Neuronal stem cell (in vitro differentiated cells): ENCODE measurements at places on chromosomes 12 and 14.
A peak's percentile ranks its signal among the peaks of the same experiment; 100 is the strongest.

DNA sequence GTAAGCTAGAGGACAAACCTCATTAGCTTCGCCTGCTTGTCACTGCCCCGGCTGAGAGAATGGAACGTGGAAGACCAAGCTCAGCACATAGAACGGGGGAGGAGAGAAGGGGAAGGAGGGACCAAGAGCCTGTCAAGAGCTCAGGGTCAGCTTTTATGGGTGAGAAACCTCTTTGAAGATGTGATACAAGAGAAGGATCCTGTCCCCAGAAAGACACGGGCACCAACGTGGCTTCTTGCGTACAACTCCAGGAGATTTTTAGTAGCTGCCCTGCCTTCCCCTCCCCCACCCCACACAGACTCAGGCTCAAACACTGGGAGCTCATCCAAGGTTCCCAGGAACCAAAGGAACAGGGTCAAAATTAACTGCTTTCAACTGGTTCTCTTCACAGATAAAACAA, 34.7 kb downstream of the APPL2 start:
- no peak for DNase-seq

GRCh38 chr12:8644345-8645248, 18.0 kb downstream of the MFAP5 start:
- DNase-seq, result no peak

DNA sequence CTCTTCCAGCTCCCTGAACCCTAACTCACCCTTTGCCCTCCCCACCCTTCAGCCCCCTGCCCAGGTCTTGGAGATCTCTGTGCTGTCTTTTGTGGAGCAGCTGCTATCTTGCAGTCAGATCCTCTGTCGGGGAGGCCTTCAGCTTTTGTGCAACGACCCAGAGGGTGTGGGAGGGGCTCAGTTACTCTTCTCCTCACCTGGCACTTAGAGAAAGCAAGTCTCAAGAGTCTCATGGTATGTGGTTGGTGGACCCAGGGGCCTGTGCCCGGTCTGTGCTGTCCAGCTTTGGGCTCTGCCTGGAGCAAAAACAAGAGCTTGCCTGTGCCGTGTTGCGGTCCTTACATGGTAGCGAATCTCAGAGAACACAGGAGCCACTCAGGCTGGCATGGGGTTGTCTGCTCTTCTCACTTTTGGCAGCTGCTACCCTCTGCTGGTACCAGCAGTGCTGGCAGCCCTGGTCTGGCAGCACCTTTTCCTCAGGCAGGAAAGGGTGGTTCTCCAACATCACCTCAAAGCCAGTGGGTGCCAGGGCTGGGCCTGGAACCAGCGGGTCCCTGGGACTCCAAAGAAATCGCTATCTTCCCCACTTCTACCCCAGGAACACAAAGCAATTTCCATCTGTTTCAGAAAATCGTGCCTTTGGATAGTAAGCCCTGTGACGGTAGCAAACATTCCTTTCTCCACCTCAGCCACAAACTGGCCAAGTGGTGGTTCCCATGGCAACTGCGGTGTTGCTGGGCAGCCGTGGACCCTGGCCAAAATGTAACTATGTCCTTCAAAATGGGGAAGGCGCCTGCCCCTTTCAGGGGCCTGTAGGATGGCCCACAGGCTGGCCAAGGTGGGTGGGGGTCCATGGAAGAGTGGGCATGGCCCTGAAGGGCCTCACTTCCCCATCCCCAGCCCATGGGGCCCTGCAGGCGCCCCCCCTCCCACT, 90.0 kb downstream of the RIN3 start:
- peak; percentile 18 for DNase-seq

GRCh38 chr14:89641495-89642175, 224.6 kb upstream of the FOXN3 start:
- DNase-seq, result no peak

DNA sequence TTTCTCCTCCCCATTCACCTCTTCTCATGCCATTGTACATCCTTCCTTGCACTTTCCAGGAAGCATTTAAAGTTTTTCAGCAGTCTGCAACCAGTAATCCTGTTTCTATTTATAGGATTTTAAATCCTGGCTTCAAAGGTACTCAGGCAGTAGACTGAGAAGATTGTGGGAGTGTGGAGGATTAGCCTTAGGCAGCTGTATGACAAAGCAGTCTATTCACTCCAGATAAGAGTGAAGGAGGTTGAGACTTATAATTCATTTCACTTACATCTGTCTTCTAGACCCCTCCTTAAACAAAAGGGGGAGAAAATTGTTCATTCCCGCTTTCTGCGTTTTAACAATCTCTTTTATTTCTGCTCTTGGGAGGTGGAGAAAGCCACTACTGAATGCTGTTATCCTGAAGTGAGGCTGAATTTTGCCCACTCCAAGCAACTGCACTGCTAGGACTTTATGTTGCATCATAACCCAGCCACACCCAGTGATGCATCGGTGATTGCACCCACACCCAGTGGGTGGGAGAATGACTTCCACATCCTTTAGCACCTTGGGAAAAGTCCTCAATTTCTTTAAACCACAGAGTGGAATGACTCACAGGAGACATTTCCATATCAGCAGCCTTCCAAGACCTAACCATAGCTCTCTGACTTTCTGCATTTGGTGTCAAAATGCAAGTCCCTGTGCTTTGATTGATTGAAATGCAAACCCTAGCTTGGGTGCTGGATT, 382.5 kb upstream of the ATP2B1 start:
- peak; percentile 41 for DNase-seq

GRCh38 chr12:58529114-58529665, 391.1 kb downstream of the LRIG3 start:
- DNase-seq, result no peak

DNA sequence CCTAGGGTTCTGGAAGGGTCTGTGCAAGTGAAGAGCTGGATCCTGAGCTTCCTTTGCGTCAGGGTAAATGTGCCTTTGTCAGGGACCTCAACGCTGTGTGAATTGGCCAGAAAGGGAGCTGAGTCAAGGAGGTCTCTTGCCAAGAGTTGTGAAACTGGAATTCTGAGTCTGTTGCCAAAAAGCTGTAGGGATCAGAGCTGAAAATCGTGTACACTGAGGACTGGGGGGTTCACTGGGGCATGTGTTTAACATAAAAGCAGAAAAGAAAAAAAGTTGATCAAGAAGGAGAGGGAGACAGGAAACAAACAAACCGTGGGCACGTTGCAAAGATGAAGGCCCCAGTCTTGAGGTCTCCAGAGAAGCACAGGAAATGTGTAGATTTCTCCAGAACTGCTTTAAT, 1081.5 kb downstream of the VRK1 start:
- no peak for DNase-seq

DNA sequence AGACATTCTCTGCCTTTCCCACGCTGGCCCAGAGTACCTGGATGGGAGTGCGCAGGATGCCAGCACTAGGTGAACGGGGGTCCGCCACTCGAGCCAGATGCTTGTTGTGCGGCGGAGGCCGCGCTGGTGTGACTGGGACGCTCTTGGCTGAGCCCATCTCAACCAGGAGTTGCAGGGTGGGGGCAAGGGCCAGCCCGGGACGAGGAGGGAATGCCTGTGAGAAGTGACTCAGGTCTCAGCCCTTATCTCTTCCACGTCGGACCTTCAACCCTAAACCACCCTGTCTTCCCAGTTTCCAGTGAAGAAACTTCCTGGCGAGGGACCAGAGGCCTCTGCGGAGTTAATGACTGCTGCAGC, 312 bp downstream of the CDCA3 start:
- DNase-seq, result no peak

- DNase-seq, result no peak
Observed at GRCh38 chr12:105644770-105645169, 314.3 kb downstream of the C12orf75 start.

DNA sequence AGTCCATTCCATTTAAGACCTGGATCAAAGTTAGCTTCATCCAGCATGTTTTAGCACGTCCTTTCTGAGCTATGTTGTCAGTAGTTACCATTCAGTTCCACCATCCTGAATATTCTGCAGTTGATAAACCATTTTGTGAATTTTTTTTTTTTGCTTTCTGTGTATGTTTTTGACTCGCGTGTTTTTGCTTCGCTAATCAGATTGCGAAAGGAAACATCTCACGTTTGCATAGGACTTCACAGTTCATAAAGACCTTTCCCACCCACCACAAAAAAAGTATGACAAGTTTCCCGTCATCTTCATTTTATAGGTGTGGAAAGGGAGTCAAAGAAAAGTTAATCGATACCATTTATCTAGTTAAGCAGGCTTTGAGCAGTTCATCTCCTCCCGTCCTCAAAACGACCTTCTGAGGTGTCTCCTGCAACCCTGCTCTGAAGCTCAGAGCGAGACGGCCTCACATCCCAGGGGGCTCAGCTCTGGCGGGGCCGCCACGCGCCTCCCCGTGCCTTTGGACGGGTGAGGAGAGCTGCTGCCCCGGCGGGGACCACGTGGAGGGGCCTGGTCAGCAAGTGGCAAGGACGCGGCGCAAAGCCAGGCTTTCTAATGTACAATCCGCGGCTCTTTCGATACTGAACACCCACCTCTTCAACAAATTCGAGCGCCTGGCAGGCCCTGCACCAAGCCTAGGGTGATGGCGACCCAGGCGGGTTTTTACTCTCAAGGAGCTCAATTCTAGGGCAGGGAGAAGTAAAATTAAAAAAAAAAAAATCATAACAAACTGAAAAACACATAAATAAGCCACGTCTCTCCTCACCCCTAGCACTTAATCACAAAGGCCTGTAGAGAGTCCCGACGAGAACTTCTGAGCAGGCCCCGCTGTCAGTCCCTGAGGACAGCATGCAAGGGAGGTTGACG, 988 bp upstream of the TMEM263 start:
- no peak for DNase-seq

DNA sequence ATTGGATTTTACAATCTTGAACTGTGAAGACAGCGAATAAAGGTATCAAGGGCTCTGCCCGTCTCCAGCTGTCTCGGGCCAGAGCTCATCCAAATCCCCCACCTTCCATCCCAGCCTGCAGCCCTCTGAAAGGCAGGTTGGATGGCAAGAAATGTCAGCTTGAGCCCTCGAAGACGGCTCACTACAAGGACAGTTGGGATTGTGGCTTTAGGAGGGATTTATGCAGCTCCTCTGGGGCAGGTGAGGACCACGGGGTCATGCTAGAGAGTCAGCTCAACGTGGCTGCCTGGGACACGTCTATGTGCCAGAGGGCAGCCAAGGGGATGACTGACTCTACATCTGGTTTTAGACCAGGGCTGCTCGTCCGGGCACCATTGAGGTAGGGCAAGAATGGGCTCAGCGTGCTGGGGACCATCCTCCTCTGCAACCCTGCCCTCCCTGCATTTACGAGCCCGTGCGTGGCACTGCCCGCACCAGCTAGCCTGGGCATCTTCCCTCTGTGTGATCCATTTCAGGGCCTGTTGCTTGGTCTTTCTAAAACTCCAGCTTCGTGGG, 16.2 kb downstream of the MVK start:
- no peak for DNase-seq

DNA sequence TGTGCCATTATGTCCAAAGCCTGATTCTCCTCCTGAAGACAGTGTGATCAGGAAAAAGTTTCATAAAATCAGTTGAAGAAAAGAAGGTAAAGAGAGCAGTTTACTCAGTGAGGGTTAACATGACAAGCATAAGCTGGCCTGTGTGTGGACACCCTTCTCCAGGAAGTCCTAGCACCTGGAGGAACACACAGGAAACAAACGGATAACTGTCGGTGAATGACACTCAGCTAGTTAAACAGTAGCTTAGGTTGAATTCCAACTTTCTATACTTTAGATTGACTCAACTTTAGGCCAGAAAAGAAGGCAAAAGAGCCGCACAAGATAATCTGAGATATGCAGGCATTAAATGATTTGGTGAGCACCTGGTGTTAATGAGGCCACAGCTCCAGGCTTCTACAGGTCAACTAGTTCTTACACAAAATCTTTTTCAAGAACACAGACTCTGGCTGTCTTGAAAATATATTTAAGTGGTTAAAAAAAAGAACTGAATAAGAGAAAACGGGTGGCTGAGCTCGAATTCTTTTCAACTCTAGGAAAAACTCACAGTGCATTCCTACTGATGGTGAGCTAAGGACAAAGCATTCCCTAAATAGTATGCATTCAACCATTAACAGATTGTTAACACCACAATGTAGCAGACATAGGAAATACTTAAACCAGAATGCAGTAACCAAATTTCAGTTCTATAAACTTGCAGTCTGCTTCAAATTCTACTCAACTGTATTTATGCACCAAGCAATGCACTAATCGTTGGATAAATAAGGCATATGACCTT, 56.9 kb upstream of the TSPAN8 start:
- peak; percentile 48 for DNase-seq

GRCh38 chr14:49586673-49587460, 687 bp upstream of the RPS29 start:
- DNase-seq, result peak; percentile 70

- no peak for DNase-seq
Observed at GRCh38 chr14:22456421-22456820, 132.6 kb downstream of the DAD1 start.

DNA sequence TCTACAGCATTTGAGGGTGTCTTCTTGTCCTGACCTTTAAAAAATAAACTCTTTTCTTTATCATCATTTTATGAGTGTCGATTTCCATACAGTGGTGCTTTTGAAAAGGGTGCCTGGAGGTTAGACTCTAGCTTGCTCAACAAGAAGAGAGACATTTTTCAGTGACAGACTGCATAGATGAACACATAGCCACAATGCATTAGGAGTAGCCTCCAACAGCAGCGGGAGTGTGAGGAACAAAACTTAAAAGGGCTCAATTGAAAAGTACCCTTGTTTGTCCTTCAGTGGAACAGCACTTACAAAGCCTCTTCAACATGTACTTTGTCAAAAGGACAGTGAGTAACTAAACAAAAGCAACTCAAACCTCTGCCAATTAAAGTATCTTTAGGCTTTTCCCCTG, 119.3 kb downstream of the SOX5 start:
- DNase-seq, result peak; percentile 21

- DNase-seq, result no peak
Observed at GRCh38 chr14:84991021-84991420, 538.9 kb upstream of the FLRT2 start.

DNA sequence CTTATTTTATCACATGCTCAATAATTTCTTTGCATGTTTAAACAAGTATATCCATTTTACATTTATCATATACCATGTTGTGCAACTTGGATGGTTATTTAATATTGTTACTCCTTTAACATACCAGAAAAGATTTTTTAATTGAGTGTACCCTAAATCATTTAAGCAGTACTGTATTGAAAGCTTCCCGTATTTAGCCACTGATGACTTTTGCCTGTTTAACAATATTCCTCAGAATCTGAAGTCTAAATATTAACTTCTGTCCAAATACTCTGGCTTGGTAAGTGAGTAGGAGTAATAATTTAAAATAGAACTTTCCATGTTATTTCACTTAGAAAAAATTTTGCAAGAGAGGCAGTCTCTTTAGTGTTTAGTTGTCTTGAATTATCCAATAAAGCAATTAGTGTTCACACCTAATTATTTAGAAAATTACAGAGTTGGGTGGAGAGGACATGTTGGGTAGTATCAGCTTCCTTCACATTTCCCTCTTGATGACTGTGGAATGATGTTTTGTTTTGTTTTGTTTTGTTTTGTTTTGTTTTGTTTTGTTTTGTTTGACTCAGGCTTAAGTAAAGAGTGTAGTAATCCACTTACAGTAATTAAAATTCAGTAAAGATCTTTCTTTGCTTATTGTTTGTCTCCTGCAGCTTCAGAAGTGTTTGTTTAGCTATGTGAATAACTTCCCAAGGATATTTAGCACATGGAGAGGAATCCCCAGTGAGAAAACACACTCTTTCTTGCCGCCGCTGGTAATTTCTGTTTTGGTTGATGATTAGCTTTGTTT, 59.5 kb downstream of the DAAM1 start:
- DNase-seq, result no peak
